Stimulated activated CD4-positive, alpha-beta T cell treated with anti-CD3 and anti-CD28 coated beads, Interleukin-12 subunit alpha, Interleukin-12 subunit beta, amount 100 ng/mL, for 24 hours (primary cell): ENCODE measurements at places on chromosomes 3 and 15.

DNA sequence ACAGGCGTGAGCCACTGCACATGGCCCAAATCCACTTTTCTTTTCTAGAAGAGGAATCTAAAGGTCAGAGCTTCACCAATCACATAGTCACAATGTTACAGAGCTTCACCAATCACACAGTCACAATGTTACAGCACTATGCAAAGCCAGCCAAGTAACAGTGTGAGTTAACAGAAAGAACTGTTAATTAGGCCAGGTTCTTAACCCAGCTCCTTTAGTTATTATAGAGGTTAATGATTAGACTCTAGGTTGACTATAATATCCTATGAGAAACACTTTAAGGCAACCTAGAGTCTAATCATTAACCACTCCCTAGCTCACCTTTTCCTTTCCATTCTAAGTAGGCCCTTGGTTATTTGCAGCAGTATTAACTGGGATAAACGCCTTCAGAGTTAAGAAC lies 54.0 kb downstream of the TASOR start:
- no peak for DNase-seq

DNA sequence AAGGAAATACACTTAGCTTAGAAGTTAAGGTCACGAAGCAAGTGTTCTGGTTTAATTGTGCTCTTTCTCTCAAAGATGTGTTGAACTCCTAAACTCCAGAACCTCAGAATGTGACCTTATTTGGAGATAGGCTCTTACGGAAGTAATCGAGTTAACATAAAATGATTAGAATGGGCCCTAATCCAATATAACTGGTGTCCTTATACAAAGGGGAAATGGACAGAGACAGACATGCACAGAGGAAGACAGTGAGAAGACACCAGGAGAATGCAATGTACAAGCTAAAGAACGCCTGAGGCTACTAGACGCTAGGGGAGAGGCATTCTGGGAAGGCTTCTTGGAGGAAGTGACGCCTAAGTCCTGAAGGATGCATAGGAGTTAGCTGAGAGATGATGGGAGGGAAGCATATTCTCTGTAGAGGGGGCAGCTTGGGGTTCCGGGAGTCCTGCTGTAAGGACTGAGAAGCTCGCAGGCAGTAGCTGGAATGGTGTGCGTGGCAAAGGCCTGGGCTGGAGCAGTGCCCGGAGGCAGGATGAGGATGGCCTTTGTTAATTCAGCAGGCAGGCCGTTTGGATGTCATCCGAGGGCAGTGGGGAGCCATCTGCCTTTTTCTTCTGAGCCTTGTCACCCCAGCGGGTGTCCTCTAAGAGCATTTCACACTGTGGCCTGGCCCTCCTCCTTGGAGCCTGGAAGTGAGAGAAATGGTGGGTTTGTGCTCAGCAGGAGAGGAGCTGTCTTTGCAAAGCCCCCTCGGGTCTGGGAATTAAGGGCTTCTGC lies 513.4 kb downstream of the SHQ1 start:
- DNase-seq = no peak

GRCh38 chr3:97350971-97351370 lies 413.6 kb upstream of the ARL6 start:
- DNase-seq = no peak

- no peak for DNase-seq
Measured at GRCh38 chr3:31157047-31157694, 262.7 kb upstream of the GADL1 start.

GRCh38 chr3:69867941-69868505 lies 128.8 kb downstream of the MITF start:
- no peak for DNase-seq

GRCh38 chr15:24861014-24861690 lies 93.6 kb upstream of the SNRPN start:
- no peak for DNase-seq

DNA sequence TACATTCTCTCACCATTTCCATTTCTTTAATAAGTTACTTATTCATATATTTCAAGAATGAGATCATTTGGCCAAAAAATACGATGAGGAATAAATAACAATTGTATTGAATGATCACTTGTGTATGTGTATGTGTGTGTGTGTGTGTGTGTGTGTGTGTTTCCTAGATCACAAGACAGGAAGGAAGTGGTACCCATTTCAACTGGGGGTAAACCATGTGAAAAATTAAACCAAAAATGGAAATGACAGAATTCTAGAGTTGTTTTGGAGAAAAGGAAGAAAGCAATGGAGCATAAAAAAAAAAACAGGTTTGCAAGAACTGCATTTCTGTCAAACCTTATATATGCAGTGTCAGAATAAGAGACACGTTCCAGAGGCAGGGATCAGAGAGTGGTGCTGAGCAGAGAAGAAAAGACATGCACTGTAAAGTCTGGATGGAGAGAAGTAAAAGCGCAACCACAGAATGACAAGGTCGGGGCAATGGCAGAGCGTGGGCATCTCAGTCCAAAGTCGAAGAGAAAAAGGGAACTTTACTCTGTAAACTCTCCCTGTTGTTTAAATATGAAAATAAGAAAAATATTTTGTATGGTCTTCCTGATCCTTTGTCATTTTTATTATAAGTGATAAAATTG lies 75.5 kb downstream of the PEX5L start:
- DNase-seq = no peak

- no peak for DNase-seq
Measured at GRCh38 chr3:160883373-160883772, 127.3 kb downstream of the PPM1L start.

DNA sequence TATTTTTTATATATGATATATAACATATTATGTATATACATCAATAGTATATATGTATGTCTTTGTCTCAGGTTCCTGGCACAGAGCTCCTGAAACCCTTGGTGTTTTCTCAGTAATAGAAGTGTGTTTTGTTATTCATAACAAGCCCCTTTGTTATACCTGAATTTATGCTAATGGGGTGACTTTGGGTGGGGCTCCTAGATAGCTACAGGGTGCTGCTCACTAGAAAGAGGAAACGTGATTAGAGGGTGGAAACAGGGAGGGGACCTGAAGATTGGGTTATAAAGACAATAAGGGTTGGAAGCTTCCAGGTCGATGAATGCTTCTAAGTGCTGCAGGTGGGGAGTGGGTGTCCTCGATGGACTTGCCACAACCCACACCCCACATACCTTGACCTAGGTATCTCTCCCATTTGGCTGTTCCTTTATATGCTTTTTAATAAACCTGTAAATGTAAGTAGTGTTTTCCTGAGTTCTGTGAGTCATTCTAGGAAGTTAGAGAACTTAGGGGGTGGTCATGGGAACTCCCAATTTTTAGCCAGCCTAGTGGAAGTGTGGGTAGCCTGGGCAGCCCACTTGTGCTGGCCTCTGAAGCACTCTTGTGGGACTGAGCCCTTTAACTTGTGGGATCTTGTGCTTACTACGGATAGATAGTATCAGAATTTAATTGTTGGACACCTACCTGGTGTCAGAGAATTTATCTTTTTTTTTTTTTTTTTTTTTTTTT lies 36.9 kb upstream of the C15orf39 start:
- DNase-seq = no peak

GRCh38 chr3:94303897-94304296 lies 241.0 kb downstream of the NSUN3 start:
- no peak for DNase-seq

GRCh38 chr3:112640276-112640929 lies 540 bp downstream of the CCDC80 start:
- DNase-seq = no peak

DNA sequence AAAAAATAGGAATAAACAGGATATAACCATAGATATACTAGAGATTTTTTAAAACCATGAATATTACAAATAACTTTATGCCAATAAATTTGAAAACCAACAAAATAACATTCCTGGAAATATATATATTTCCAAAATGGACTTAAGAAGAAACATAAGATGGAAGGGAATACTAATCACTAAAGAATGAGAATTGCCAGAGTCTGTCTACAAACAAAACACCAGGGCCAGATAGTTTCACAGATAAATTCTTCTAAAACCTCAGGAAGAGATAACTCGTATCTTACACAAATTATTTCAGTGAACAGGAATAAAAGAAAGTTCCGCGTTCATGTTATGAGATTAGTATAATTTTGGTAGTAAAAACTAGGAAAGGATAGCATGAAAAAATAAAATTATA lies 107.3 kb downstream of the HERC1 start:
- DNase-seq = no peak

GRCh38 chr3:139448104-139448503 lies 28.2 kb downstream of the RBP2 start:
- DNase-seq = no peak

DNA sequence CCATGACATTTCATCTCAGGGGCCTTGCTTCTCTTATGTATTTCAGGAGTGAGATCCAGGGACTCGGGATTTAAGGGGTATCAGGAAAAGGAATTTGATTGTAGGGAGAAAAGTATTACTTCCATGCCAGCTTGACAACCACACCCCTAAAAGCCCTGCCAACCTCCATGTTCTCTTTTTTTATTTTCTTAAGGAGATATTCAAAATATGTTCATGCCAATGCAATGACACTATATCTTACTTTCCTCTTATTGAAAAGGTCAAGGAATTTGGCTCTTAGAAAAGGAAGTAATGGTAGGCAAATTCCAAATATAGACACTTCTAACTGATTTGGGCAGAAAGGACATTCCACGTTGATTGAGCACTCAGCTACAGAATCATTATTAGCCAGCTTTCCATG lies 407.5 kb upstream of the NECTIN3 start:
- no peak for DNase-seq

- no peak for DNase-seq
Measured at GRCh38 chr3:79250746-79251145, 517.1 kb downstream of the ROBO1 start.

GRCh38 chr15:44536962-44537734 lies at the start of gene EIF3J:
EIF3J (plus strand) TSS chr15:44537147; CDS start chr15:44537195, 48 bp downstream.
- peak; percentile 89 for DNase-seq

GRCh38 chr3:108011616-108012015 lies 79.2 kb downstream of the CD47 start:
- DNase-seq = no peak

DNA sequence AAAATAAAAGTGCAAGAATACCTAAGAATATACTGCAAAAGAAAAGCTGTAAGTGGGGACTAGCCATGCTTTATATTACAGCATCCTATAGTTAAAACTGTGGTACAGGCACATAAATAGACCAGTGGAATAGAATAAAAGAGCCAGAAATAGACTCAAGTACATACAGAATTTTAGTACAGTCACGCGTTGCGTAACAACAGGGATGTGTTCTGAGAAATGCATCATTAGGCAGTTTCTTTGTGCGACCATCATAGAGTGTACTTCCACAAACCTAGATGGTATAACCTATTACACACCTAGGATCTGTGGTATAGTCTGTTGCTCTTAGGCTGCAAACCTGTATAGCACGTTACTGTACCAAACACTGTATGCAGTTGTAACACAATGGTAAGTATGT lies 61.8 kb downstream of the PCCB start:
- DNase-seq = no peak

- no peak for DNase-seq
Measured at GRCh38 chr3:111961461-111962164, 17.2 kb upstream of the ABHD10 start.

GRCh38 chr15:89409184-89410038 lies 74.8 kb upstream of the POLG start:
- DNase-seq = no peak

- DNase-seq = no peak
Measured at GRCh38 chr3:72565593-72565992, 282.7 kb downstream of the SHQ1 start.

DNA sequence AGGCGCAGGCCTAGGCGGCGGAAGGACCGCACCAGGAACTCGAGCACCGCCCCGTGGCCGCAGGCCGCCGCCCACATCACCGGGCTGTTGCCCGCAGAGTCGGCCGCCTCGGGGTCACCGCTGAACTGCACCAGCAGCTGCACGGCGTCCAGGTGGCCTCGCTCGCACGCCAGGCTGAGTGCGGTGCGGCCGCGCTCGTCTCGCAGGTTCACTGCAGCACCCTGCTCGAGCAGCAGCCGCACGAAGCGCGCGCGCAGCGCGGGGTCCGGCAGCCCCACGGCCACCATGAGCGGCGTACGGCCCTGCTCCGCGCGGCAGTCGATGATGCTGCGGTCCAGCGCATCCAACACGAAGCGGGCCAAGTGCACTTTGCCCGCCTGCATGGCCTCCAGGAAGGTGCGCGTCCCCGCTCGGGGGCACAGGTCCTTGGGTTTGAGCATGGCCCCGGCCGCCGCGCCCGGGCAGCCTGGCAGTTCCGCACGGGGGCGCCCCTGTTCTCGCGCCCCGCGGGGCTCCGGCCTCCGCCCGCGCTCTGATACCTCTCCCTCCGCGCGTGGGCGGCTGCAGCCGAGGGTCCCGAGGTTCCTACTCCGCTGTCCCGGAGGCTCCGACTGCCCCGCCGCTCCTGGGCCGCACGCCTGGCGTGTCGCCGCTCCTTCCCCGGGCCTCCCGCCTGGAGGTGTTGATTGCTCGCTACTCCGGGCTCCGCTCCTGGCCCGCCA lies 556 bp downstream of the ANKRD63 start:
- DNase-seq = peak; percentile 5
